H7 (cell line): ENCODE measurements at places on chromosomes 5 and 9.

- no peak for DNase-seq
Measured at GRCh38 chr5:103891151-103891550, 328.6 kb upstream of the NUDT12 start.

GRCh38 chr5:132963171-132964104 lies at the start of gene AFF4:
Gene AFF4, minus strand, starts transcription at chr5:132963634. Its CDS starts 26,445 bp downstream, at chr5:132937189.
- peak; percentile 98 for DNase-seq

GRCh38 chr5:58156361-58156760 lies 303.5 kb downstream of the PLK2 start:
- no peak for DNase-seq

DNA sequence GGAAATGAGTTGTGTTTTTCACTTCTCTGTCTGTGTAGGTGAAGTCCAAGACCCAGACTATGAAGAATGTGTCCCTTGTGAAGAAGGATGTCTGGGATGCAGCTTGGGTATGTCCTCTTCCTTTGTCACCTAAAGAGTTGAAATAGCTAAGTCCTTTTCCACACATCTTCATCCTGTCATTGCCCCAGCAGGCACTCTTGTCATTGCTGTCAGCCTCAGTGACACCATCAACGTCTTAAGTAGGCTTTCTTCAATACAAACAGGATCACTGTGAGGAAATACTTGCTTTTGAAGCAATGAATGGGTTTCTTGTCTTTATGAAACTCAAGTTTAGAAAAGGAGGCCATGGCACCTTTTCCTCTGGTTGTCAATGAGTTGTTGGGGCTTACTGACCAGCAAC lies 153.6 kb downstream of the RFK start:
- DNase-seq, result no peak

DNA sequence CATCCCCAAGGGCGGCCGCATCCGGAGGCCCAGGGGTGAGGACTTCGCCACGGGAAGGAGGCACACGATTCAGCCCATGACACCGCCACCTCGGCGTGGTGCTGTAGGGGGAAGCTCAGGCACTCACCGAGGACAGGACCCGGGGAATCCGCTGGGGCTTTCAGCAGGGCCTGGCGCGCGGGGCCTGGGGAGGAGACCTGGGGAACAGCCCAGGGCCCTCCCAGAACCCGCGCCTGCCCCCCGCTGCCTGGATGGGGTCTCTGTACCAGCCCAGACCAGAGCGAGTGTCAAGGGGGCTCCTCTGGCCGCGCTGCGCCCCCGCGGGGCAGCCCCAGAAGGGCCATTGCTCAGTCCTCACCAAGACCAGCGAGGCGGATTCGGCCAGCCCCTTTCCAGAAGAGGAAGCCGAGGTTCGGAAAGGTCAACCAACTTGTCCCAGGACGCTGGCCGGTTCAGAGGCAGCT lies 12.8 kb downstream of the COL23A1 start:
- peak; percentile 90 for DNase-seq

GRCh38 chr5:38527475-38527874 lies 29.0 kb downstream of the LIFR start:
- no peak for DNase-seq

DNA sequence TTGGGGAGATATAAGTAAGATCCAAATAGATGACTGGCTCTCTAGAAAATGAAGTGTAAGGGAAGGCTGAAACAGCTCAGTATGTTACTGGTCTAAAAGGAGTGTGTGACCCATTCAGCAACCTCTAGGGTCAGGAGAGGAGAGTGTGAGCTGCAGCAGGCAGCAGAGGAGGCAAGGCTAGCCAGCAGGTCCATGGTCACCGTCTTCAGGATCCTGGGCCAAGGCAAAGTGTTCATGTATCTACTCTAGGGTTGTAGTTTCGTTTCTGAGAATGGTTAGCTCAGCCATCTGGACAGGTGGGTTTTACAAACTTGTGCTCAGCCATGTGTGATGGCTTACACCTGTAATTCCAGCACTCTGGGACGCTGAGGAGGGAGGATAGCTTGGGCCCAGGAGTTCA lies 13.7 kb downstream of the MYO10 start:
- DNase-seq, result no peak

DNA sequence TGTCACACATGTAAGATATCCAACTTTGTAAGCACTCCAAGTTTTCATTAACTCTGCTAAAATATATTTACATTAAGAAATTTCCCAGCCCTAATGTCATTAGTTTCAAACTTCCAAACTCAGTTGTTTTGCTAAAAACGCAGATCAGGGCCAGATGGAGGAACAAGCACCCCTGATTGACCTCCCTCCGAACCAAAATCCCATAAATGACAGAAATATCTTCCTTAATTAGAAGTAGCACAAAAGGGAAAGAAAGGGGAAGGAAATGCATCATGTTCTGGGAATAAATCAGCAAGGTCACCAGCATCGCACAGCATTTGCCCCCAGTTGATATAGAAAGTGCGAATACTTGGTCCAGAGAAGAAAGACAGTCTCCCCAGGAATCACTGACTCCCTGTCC lies 61.4 kb upstream of the RUFY1 start:
- DNase-seq, result peak; percentile 14

GRCh38 chr5:74107899-74108298 lies 481.9 kb downstream of the ARHGEF28 start:
- no peak for DNase-seq

DNA sequence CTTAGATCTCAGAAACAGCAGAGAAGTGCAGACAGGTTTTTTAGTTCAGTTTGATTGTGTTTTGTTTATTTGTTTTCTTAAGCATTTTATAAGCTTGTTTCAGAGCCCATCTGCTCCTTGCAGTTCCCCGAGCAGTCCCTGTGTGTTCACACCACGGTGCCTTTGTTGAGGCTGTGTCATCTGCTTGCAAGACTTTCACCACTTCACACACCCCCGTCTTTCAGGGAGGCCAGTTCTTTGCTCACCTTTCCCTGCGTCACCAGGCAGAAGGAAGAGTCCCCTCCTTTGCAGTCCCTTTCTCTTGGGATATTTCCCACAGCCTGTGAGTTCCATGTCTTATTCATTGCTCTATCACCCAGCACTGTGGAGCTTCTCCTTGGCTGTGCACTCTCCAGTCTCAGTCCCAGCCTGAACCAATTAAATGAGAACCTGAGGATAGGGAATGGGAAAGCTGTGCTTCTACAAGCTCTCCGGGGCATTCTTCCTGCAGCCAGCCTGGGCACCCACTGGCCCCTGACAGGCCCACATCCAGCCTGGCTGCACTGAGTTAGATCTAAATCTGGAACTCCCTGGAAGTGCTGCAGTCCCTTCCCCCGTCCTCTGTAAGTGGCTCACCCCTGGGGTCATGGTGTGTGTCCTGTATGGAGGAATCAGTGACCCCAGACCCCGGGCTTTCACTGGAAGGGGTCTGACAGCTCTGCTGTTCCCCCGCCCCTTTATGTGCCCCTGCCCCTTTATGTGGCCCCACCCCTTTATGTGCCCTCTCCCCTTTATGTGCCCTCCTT lies 5.5 kb downstream of the MVB12B start:
- DNase-seq, result no peak

GRCh38 chr5:180235077-180235476 lies 26.1 kb upstream of the RASGEF1C start:
- peak; percentile 43 for DNase-seq

DNA sequence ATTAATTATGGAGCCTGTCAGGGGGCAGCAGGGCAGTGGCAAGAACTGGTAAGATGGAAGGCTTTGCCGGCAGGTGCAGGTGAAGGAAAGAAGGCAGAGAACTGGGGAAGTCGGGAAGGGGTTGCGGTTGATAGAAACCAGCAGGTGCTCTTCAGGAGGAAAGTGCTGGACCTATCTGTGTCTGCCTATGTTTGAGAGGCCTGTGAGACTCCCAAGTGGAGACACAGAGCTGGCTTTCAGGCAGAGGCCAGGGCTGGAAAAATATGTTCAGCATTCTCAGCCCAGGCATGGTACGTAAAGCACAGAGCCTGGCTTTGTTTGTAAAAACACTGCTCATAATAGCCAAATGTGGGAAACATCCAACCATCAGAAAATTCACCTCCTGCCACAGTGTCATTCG lies 69.5 kb downstream of the S1PR3 start:
- no peak for DNase-seq

DNA sequence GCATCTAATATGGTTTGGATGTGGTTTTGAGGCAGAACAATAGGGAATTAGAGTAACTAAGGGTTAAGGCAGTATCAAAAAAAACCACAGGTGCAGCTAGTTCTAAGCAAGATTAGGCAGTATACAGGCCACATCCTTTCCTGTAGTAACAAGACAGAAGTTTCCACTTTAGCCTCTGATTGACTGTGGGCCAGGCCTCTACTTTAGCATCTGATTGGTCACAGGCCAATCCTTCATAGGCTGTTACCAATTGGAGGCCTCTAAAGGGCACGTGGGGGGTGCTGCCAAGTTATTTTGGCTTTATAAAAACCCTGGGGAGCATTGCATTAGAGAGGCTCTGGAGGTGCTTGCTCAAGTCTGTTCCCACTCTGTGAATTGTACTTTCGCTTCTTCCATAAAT lies 144.1 kb upstream of the ST8SIA4 start:
- DNase-seq, result no peak

- no peak for DNase-seq
Measured at GRCh38 chr5:169697511-169697890, 60.4 kb downstream of the DOCK2 start.

GRCh38 chr5:168047669-168048111 lies 243.8 kb upstream of the WWC1 start:
- no peak for DNase-seq

DNA sequence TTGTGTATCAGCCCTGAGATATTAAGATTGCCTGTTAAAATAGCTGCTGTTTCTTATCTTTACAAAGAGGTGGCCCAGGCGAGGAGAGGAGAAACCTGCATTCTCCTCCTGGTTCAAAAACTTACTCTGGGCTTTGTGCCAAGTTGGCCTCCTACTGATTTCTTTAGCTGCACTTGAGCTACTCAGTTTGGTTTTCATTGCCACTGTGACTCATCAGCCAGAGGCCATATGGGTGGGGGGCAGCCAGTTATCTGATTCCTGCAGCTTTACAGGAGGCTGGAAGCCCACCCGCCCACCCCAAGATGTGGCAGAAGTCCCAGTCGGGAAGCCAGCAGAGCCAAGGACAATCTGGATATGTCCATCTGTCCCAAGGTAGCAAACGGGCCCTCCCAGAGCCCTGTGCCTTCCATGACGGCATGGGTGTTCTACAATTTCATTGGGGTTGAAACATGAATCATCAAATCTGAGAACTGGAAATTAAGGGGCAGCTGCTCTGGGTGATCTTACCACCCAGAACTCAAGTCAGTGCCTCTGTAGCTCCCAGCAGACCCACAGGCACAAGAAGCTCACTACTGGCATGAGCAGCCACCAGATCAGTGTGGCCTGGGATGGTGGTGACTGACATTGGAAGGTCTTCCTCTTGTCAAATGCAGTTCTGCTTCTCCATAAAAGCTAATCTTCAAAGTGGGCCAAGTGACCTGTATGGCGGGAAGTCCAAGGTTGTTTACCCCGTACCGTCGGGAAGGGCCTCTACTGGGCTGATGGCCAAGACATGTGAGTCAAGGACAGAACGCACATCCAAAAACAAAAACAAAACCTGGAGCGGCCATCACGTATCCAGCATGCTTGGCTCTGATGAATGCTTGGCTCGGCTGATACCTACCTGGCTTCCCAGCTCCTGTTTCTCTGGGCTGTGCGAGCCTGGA lies 15.6 kb downstream of the FCN2 start:
- DNase-seq, result no peak

DNA sequence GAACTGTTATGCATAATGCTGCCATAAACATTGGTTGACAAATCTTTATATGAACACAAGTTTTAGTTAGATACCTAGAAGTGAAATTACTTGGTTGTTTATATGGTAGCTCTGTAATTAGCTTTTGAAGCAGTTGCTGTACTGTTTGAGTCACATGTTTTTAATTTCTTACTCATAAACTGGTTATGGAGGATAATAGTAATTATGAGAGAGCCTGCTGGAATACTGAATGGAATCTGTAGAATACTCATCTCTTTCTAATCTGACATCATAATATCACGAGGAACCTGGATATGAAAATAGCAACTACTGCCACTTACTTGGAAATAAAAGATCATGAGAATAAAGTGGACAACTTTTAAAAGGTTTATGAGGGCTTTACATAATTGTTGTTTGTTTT lies 509.2 kb downstream of the CETN3 start:
- no peak for DNase-seq

DNA sequence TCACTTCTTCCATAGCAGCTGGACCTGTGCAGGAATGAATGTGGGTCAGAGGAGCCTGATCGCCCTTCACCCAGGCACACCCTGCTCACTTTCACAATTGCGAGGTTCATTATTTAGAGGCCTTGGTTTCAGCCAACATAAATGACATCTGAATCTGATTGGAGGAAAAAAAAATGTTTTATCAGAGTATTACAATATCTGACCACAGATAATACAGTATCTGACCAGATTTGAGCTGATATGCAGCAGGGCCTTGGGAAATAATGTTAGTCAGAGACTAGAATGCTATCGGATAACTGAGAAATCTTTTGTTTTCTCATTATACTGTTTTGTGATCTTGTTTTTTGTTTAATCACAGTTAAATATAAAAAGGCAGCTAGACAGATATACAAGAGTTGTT lies 7.7 kb downstream of the ICE1 start:
- no peak for DNase-seq

DNA sequence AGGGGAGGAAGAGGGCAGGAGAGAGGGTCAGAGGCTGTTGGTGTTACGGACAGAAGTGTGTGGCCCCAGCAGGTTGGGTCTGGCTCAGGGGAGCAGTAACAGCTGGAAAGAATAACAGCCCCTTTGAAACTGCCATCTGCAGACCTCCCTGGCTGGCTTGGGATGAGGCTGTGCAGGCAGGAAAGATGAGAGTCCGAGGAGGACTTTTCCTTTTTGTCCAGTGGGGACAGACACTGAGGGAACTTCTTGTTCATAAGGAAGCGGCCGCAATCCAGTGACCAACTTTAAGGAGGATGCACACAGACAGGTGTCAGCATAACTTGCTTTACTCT lies 14.8 kb upstream of the PLEKHG4B start:
- no peak for DNase-seq

GRCh38 chr5:51997949-51998348 lies 614.7 kb downstream of the ISL1 start:
- DNase-seq, result peak; percentile 31

GRCh38 chr9:97186493-97186892 lies 121.0 kb upstream of the CCDC180 start:
- no peak for DNase-seq

DNA sequence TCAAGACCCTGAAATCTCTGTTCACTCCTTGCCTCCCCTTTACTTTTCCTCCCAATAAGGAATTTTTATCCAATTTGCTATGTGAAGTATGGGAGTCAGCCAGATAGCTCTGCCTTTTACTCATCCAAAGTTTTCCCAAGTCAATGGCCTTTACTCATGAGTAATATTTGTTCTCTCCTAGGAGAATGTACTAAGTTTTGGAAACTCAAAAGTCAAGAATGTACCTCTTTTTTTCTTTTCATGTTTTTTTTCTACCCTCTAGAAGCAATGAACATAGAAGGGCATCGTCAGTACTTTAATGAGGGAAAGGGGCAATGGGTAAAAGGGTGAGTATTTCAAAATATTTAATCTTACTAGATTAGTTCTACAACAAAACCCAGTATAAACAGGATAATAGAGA lies 140.2 kb upstream of the SGCD start:
- no peak for DNase-seq

DNA sequence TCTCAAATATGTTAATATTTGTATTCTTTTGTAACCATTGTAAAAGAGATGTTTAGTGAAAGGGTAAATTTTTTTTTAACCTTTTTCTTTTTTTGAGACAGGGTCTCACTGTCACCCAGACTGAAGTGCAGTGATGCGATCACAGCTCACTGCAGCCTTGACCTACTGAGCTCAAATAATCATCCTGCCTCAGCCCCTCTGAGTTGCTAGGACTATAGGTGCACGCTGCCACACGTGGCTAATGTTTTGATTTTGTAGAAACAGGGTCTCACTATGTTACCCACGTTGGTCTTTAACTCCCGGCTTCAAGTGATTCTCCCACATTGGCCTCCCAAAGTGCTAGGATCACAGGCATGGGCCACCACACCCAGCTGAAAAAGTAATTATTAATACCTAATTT lies 58.0 kb upstream of the CDK5RAP2 start:
- DNase-seq, result no peak
